ENCODE measurements at places on chromosomes 11 and 22.

- DNase-seq = no peak
Observed at GRCh38 chr11:87038235-87038977, 672 bp downstream of the TMEM135 start.

DNA sequence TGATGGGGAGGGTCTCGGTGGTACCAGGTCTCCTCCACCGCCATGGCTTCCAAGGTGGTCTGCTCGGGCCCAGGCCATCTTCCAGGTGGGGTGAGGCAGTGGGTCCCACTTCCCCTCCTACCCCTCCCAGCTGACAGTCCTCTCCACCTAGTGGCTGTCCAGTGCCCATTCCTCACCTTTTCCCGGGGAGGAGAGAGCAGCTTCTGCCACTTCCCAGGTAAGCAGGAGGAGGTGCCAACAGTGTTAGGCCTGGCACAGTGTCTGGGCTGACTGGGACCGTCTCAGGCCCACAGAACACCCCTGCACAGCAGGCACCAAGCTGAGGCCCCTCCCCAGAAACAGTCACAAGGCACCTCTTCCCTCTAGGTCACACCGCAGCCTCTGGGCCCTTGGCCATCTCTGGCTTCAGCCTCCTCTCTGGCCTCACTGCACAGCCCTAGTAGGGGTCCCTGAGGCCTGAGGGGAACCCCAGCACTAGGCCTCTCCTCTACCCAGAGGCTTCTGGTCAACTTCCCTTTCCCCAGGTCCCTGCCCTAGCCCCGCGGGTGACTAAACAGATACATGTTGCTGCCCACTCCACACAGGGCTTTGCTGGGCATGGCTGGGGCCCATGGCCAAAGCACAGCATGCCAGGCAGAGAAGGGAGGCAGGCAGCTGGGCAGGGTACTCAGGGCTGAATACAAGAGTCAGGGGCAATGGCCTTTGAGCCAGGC lies 2.3 kb upstream of the ANKRD13D start:
- no peak for DNase-seq

DNA sequence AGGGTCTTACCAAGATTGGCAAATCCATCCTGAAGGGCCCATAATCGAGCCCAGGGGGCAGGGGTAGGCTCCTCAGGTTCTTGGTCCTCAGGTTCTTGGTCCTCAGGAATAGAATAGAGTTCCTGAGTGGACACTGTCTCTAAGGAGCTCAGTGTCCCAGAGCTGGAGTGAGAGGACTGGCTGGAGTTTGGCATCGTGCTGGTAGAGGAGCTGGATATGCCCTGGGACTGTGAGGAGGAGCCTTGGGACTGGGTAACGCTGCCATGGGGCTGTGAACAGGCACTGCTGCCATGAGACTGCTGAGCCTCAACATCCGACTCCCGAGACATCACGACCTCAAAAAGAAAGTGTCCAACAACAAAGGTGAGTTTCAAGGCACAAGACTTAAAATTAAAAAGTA lies 7.2 kb downstream of the CHEK2 start:
- no peak for DNase-seq

DNA sequence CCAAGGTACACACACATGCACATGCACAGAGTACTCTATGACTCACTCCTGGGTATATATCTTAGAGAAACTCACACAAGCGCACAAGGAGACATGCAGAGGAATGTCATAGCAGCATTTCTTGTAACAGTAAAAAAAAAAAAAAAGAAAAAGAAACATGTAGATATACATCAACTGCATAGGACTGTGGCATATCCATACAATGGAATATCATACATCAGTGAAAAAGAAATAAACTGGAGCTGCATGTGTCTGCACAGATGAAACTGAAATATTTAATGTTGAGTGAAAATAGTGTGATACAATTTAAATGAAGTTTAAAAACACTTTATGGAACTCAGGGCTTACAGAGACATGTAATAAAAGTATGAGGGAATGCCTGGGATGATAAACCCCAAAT lies 46.4 kb downstream of the SYT13 start:
- no peak for DNase-seq

- no peak for DNase-seq
Observed at GRCh38 chr11:85953491-85954143, 98.4 kb downstream of the CCDC83 start.

GRCh38 chr11:94525546-94526324 lies 13.5 kb downstream of the C11orf97 start:
- no peak for DNase-seq
